Brain (organoid and tissue), 16 donors: ENCODE measurements at places on chromosomes 2 and 18.
A peak's percentile ranks its signal among the peaks of the same experiment; 100 is the strongest.

- DNase-seq: peak; percentile 70
These were observed 10.6 kb upstream of the HOXD4 start for GRCh38 chr2:176140513-176141317.

GRCh38 chr2:69744456-69744855, 2.5 kb downstream of the ANXA4 start:
- no peak for DNase-seq

- no peak for DNase-seq
These were observed 165.0 kb downstream of the PLCL1 start for GRCh38 chr2:197969391-197969893.

DNA sequence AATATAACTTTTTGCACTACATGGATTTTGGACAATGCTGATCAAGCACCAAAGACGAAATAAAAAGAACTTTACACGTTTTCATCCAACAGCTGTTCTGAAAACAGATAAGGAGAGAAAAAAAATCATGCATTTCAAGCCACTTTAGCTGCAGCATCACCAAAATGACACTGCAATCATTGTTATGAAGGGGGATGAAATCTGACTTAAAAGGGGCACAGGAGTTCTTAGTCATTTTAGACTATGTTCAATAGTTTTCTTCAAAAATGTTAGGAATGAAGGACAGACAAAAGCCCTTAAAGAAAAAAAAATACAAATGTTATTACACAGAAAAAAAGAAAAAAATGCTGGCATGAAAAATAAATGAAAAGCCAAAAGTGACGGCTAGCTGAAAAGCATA, 71.2 kb downstream of the CUL3 start:
- DNase-seq: no peak

- DNase-seq: no peak
These were observed 215.7 kb upstream of the SIX2 start for GRCh38 chr2:45224993-45225380.

GRCh38 chr2:8259106-8259840, 422.6 kb upstream of the ID2 start:
- DNase-seq: no peak

DNA sequence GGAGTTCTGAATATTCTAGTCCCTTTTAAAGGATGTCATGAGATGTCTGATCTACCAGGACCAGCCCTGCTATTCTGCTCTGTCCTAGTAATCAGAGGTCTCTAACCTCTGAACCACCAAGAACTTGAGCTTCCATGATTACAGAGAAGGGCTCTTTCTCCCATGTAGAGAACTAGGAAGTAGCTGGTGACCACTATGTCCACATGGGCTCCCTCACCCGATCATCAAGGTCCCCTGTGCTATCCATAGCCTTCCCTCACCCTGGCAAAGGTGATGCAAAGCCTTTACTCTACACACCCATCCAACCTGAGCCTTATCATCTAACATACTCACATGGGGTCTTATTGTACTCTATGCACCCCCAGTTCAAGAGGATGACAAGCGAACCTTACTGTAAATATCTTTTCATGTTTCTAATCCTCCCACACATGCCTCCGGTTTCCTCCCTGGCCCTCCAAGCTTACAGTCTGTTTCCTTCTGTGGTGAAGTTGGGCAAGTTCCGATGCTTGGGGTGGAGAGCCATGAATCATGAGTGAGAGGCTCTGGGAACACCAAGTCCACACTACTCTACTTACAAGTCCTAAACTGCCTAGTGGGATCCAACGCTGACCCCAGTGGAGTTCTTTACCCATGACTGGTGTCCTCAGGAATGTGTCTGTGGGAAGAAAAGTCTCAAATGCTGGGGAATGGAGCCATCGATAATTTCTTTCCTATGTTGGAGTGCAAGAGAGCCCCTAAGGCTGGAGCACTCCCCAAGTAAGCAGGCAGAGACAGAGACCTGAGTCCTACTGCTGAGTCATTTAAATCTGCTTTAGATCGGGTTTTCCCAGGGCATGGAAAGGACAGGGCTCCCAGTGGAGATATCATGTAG, 73.3 kb upstream of the KLF7 start:
- DNase-seq: no peak

DNA sequence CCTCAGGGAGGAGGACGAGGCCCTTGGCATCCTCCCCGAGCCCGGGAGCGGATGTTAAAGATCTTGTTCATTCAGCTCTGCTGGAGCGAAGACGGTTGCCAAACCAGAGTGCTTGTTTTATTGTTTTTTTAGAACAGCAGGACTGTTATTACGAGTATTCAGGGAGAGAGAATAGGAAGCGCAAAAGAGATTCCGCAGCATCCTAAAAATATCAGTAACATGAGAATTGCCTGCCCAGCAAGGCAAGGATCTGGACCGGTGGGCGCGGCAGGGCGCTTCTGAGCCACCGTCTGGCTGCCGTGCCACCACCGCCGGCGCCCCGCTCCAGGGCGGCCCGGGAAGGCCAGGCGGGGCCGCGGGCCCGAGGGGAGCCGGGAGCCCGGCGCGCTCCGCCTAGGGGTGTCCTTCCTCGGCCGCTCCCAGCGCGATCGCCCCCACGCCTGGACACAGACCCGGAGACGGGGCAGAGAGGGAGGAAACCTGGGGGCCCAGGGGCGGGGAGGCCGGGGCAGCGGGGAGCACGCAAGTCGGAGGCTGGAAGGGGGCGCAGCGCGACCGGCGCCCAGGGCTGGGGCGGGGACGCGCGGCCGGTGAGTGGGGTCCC, 843 bp downstream of the CYS1 start:
- peak; percentile 62 for DNase-seq

DNA sequence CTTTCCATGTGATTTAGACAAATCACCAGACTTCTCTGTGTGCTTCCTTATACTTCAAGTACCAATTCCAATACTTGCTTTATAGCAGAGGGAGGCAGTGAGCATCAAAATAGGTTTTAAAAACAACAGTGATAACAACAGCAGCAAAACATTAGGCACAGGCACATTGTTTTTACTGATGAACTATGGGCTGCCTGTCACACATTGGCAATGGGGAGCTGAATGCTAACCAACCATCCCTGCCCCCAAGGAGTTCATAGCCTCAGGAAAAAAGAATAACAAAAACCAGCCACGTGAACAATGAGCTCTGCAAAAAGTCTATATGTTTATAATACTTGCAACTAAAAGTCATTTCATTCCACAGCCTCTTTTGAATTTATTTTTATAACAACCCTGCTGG, 287.9 kb upstream of the TRIB2 start:
- no peak for DNase-seq

- peak; percentile 57 for DNase-seq
These were observed 73.2 kb downstream of the MBP start for GRCh38 chr18:77059294-77059916.

GRCh38 chr2:209640358-209640757, 131.3 kb upstream of the UNC80 start:
- no peak for DNase-seq

DNA sequence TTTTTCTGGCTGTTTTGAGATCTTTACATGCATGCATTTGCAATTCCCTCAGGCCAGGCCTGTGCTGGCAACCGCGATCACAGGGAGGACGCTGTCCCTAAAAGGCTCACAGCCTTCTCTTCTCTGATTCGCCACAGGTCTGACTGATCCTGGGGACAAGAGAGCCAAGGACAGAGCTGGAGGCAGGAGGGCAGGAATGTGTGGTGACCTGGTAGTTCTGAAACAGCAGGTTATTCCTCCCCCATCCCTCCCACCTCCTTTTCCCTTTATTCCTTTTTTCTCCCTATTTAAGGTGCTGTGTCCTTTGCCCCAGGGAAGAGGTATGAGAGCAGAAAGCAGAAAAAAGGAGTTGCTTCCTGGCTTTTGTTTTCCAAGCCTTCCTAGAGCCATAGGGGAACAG, 21.9 kb downstream of the TMEM177 start:
- DNase-seq: no peak

GRCh38 chr2:96685577-96686459, 43.3 kb downstream of the FER1L5 start:
- peak; percentile 11 for DNase-seq

GRCh38 chr2:237657063-237657462, 29.7 kb downstream of the LRRFIP1 start:
- DNase-seq: no peak

- peak; percentile 68 for DNase-seq
These were observed 477.4 kb downstream of the CPS1 start for GRCh38 chr2:211033765-211034164.

DNA sequence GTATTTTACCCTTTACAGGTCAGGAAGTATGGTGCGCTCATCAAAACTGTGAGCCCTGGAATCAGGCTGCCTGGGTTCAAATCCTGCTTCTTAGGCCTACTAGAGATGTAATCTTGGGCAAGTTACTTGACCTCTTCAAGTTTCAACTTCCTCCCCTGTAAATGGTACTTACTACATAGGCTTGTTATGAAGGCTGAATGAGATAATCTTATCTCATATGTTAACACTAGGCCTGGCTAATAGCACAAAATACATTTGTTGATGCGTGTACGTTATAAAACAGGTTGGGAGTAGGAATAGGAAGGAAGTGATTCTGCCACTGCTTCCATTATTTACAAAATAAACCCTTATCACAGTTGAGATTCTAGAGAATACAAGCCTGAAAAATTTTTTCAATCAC, 1.7 kb upstream of the RFTN2 start:
- DNase-seq: no peak

- DNase-seq: peak; percentile 58
These were observed 891 bp upstream of the KHK start for GRCh38 chr2:27085673-27086089.

DNA sequence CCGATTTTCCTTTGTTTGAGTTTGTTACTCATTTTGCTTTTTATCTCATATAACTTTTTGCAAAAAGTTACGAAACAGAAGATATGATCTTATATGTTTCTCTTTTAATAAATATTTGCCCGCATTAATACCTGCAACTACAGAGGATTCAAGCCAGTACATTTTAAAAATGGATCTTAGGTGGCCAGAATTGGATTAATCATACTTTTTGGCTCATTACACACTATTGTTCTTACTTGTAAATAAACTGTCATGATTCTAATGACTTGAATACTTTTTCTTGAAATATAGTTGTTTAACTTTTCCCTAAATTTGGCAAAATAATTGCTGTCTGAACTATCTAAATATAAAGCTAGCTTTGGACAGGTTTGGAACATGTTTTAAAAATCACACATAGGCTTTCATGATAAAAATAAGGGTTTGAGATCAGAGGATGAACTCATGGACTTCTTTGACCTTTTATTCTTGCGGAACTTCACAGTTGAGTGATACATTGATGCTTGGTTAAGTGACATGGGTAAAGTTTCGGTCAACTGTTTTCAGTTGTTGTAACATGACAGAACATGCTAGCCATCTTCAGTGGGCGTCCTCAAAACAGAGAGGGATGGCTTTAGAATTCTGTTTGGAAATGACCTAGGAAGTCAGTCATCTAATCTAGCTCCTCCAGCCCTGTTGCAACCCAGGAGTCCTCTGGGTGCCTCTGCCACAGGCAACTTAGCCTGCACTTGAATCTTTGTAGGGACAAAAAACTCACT, 44.5 kb downstream of the LTBP1 start:
- DNase-seq: no peak
